NCI-H748 treated with DMSO at 0.1 percent for 48 hours (cell line): ENCODE measurements at places on chromosomes 7 and 10.

GRCh38 chr10:69481305-69481704 lies 30.0 kb downstream of the TSPAN15 start:
- no peak for DNase-seq

- DNase-seq = no peak
These were observed 87.9 kb downstream of the RNF216 start for GRCh38 chr7:5693529-5693928.

DNA sequence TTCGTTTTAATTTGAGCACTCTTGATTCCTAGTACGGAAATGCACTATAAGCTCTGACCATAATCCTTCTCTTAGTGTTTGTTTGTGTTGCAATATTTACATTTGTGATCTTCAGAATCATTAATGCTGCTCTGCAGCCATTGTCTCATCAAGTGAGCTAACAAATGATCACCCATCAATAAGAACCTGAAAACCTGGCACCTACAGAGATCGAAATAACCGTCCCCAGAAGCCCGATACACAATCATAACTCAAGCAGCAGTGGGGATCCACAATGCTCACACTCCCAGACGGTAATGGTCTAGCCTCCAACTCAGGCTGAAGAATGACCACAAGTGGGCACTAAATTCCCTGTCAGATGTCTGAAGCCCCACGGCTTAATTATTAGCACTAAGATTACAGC lies 156.0 kb upstream of the NFE2L3 start:
- peak; percentile 51 for DNase-seq

DNA sequence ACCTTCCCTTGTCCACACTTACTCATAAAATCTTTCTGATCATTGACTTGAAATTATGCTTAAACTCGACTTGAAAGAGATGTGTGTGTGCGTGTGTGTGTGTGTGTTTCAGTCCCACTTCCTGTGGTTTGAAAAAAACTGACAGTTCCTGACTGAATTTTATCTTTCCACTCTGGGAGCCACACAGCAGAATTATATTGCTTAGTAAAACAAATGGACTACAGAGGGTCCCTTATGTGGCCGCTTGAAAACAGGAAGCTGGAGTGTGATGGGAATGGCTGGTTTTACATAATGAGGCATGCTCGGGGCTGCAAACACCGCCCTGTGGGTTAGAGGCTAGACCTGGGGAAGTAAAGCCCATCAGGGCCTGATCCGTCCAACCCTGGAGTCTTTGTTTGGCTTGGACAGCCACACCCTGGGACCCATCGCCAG lies 54.8 kb downstream of the LYZL1 start:
- no peak for DNase-seq

GRCh38 chr7:150935149-150935548 lies 43.0 kb downstream of the KCNH2 start:
- DNase-seq = no peak

- no peak for DNase-seq
These were observed 233.1 kb downstream of the PARD3 start for GRCh38 chr10:34581801-34582532.

GRCh38 chr10:79139124-79139835 lies 70.5 kb downstream of the ZMIZ1 start:
- DNase-seq = no peak

DNA sequence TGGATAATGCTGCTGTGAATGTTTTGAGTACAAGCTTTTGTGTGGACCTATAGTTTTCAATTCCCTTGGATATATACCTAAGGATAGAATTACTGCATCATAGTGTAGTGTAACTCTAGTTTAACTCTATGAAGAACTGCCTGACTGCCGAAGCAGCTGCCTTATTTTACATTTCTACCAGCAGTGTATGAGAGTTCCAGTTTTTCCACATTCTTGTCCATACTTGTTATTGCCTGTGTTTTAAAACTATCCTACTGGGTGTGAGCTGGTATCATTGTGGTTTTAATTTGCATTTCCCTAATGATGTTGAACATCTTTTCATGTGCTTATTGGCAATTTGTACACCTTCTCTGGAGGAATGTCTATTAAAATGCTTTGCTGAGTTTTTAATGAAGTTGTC lies 15.7 kb downstream of the SEPTIN7 start:
- no peak for DNase-seq

DNA sequence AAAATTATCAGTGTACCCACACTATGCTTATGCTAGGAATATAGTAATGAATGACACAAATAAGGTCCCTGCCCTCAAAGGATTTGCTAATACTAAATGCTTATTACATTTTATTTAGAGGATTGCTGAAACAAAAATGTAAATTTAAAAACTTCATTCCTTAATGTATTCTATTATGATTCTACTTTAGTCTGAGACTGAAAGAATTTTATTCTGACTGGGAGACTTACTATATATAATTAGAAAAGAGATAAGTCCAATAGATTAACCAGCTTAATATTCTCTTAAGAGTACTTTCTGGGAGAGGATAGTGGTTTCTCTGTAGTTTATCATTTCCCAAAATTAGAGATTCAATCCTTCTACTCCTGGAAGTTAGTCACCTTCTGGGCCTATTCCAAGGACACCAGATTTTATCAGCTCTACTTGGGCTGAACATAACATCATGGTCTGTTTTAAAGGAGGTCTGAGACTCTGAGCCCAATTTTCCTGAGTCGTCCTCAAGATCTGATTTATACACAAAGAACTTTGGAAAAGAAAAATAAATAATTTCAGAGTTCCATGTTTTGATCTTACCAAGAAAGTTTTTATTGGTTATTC lies 41.1 kb downstream of the ASZ1 start:
- no peak for DNase-seq

DNA sequence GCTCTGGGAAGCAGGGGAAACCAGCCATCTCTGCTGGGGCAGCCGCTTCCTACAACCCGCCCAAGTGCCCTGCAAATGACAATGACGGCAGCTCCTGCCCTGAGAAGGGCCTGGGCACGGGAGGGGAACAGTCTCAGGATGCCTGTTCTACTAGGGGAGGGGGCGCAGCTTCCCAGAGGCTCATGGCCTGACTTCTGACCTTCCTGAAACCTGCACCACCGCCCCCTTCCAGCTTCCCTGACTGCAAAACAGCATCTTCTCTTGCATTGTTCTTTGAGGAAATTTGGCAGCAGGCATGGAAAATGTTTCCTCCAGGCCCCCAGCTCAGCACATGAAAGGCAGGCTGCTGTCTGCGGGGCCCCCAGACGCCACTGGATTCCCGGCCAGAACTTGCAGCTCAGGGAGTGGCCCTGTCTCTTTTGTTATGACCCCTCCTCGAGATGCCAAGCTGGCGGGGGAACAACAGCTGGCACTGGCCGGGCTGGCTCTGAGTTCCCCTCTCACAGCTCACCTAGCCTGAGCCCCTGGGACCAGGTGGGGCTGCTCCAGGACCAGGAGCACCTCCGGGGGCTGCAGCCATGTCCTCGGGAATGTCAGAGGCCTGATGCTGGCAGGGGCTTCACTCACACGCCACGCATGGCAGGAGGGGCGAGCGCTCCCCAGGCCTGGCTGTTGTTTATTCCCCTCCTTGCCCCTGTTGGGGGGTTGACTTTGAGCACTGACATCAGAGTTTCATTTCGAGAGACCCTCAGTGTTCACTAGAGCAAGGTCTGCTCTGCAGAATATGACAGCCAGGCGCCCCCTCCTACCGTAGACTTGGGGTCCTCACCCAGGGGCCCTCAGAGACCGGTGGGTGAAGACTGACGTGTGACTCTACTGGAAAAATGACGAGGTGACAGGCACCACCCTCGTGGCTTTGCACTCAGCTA lies 62.7 kb downstream of the CALML3 start:
- no peak for DNase-seq

DNA sequence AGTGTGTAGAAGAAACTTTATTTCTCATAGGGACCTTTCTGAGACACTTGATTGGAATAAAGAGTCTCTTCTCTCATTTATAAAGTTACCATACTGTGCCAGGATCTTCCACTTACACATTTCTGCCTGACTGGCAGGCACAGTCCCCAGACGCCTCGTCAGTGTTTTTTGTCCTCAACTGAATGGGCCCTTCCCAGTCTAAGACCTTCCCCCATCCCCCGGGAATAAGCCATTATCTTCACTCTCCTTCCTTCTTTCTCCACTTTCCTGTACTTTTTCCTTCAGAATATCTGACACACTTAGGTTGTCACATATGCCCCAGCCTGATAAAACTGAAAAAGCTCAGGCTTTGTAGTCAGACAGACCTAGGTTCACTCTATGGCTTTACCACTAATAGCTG lies 35.3 kb upstream of the KCNIP2 start:
- no peak for DNase-seq

- DNase-seq = no peak
These were observed 52.5 kb upstream of the CAMK2B start for GRCh38 chr7:44377681-44378421.

DNA sequence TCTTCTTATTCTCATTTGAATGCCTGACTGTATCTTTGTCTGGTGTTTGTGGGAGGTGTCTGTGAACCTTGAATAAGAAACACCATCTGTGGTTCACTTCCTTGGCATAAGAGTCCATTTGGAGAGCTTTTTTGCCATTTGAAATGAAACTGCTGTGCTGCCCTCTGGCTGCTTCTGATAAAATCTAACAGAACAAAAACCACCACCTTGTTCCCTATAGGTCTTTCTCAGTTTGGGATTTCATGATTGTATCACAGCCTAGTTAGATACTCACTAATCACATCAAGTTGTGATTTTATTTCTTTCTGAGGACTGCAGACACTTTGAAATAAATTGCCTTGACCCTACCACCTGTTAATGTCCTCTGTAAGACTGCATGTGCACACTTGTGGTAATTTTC lies 102.7 kb upstream of the FAM13C start:
- no peak for DNase-seq

- peak; percentile 28 for DNase-seq
These were observed 292.5 kb upstream of the CELF2 start for GRCh38 chr10:10725196-10725595.

- no peak for DNase-seq
These were observed 4.6 kb downstream of the TBL2 start for GRCh38 chr7:73573791-73574190.

DNA sequence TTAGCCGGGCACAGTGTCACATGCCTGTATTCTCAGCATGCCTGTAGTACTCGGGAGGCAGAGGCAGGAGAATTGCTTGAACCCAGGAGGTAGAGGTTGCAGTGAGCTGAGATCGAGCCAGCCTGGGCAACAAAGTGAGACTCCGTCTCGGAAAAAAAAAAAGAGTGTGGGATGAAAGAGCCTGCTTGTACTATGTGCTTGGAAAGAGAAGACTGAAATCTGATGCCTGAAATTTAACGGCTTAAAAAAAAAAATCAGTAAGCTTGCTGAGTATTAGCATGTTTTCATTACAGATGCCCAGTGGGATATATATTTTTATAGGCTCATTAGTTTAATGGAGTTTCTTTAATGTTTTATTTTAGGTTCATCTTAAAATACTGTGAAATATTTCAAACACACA lies 4.2 kb downstream of the NT5C2 start:
- no peak for DNase-seq

- DNase-seq = no peak
These were observed at the start of gene GNAT3 for GRCh38 chr7:80511964-80512363. TSS of gene GNAT3 (minus strand) at chr7:80512064. CDS start at chr7:80511926, 138 bp downstream.

- DNase-seq = no peak
These were observed 57.9 kb downstream of the NOD1 start for GRCh38 chr7:30420662-30421061.

DNA sequence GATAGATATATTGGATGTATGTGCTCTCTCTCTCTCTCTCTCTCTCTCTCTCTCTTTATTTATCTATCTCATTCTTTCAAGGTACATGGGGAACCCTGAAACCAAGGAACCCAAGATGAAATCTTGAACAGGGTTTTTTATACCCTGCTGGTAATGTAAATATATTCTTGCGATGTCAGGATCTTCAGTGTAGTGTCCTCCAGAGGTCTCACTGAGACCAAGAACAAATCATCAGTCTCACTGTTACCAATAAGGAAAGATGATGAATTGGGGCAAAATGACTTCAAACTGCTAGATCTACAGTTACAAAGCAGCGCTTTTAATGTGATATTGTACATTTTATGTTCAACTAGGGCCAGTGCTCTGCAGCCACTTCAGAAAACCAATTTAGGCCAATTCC lies 423.5 kb downstream of the ANKRD7 start:
- DNase-seq = no peak

DNA sequence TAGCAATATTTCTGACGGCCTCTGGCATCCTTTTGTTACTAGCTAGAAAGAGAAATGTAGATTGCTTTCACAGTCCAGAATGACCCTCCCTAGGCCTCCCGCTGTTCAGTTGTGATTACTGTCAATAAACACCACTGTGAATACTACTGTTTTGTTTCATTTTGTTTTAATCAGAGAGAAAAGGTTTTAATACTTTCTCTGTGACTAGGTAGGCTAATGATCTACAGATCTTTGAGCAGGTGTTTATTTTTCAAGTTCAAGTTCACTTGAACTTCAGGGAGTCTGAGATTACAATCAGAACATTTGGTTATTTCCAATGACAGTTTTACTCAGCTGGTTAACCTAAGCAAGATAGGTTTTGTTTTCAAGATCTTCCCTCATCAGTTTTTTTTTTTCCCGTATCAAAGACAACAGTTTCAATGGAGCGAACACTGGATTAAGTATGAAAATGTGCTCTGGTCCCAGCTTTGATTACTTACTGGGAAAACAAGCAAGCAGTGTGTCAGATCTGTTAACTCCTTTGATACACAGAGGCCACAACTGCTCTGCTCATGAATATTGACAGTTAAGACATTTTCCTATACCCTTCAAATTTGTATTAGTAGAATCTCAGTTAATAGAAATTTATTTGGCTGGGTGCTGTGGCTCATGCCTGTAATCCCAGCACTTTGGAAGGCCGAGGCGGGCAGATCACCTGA lies 34.8 kb downstream of the VKORC1L1 start:
- peak; percentile 29 for DNase-seq

DNA sequence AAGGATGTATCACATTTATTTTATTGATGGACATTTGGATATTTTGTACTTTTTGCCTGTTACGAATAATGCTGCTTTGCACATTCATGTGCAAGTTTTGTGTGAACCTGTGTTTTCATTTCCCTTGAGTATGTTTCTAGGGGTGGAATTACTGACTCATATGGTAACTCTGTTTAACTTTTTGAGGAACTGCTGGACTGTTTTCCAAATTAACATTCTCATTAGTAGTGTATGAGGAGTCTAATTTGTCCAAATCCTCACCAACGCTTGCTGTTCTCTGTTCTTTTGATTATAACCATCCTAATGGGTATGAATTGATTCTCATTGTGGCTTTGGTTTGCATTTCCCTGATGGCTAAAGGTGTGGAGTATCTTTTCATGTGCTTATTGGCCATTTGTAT lies 3.2 kb downstream of the WDR11 start:
- DNase-seq = no peak

DNA sequence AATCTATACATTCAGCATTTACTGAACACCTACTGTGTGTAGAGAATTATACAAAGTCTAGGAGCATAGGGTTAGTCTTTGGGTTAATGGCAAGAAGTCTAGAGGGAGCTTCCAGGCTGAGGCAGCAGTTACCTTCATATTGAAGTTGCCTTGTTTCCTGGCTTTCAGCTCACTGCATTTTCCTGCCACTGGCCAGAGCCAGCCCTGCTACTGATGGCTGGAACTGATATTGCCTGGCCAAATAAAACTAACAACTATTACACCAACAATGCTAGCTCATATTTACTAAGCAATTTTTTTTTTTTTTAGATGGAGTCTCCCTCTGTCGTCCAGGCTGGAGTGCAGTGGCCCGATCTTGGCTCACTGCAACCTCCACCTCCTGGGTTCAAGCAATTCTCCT lies 165.7 kb upstream of the ITGB1 start:
- DNase-seq = no peak

GRCh38 chr7:149237502-149237901 lies 1.9 kb upstream of the ZNF212 start:
- DNase-seq = no peak

- no peak for DNase-seq
These were observed 22.0 kb upstream of the HGF start for GRCh38 chr7:81791568-81792518.
